ENCODE measurements at places on chromosomes 12 and 14. TPM values are rescaled to one million over a fixed set of nuclear protein-coding genes. Genes with fewer than 3 reads are reported as not detected.

DNA sequence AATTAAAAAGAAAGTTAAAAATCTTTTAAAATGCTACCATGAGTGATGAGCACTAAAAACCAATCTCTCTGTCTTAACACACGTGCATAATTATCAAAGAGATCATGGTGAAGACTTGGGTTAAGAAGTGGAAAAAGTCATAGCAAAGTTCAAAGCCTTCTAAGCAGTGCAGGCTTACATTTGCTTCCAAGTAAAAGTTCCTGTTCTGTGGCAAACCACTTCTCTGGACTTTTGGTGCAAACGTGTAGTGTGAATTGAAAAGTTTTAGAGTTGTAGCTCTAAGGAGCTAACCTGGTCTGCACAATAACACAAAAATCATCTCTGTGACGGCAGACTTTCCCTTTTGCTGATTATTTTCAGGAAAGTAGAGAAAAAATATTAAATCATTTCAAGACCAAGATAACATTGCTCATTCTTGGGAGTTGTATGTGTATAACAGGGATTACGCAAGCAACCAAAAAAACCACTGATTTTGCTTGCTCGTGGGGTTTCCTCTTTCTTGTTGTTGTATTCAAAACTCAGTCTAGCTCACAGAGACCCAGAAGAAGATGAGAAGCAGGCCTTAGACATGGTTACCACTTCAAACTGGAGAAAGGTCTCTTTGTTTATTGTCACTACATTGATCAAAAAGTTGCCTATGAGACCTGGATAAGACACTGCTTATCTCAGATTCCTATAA, 2.3 kb upstream of the GLIPR1 start:
- no peaks in the 10 kb centered on the region for H3K4me1 ChIP-seq
- H3K36me3 ChIP-seq = no peaks in the 10 kb centered on the region
- H3K27me3 ChIP-seq = no peaks in the 10 kb centered on the region
- no peak overlapping the region for H3K4me3 ChIP-seq
- H3K27ac ChIP-seq = peak overlapping the region; percentile 85

- H3K36me3 ChIP-seq = peaks cover 33% of the 10 kb centered on the region
- H3K27me3 ChIP-seq = no peaks in the 10 kb centered on the region
- no peaks in the 10 kb centered on the region for H3K4me1 ChIP-seq
- H3K4me3 ChIP-seq = no peak overlapping the region
- DNase-seq = no peak
- H3K27ac ChIP-seq = no peak overlapping the region
These were observed 58.0 kb downstream of the TRAFD1 start for GRCh38 chr12:112183141-112184021.

DNA sequence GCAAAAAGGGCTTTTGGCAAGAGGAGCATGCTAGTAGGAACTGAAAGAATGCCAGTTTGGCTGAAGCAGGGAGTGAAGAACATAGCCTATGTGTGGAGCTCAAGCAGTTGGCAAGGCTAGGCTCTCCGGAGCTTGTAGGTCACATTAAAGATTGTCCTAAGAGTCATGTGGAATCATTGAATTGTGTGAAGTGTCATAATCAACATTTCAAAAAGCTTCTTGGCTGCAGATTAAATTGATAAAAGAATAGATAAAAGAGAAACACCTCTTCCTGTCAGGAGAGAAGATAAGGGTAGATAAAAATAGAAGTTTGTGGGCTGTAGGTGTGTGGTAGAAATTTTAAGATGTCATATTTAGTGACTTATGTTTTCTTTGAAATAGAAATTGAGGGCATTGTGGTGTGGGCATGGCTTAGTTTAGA, 36.1 kb downstream of the CPSF6 start:
- no peak for DNase-seq
- peaks cover 14% of the 10 kb centered on the region for H3K36me3 ChIP-seq
- H3K27ac ChIP-seq = no peak overlapping the region
- peaks cover 5% of the 10 kb centered on the region for H3K4me1 ChIP-seq
- no peak overlapping the region for H3K4me3 ChIP-seq

DNA sequence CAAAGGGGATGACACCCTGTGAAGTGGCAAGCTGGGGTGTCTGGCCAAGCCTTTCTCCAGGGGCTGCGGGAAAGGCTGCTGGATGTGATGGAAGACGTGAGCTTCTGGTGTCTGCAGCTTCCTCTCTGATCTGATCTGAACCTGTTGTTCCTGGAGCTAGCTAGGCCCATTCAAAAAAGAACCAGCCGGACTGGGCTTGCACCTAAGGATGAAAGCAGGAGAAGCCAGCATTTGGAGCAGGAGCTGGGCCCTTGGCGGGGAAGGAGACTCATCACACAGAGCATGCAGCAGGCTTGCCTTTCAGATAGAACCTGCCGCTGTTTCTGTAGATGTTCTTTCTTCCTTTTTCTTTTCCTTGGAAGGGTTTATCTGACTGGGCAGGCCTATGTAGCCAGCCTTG, 9.5 kb downstream of the RPH3A start:
- H3K4me1 ChIP-seq = no peaks in the 10 kb centered on the region
- no peak overlapping the region for H3K27ac ChIP-seq
- no peaks in the 10 kb centered on the region for H3K36me3 ChIP-seq
- H3K27me3 ChIP-seq = peaks cover 87% of the 10 kb centered on the region
- H3K4me3 ChIP-seq = no peak overlapping the region

Gene GPR137C
- not detected for total RNA-seq

Gene AKT1
- 105 TPM for total RNA-seq

Gene CRIP2
- 36.0 TPM for total RNA-seq

All from stomach (tissue), 19 donors.